ENCODE measurements at places on chromosomes 11 and 22.

DNA sequence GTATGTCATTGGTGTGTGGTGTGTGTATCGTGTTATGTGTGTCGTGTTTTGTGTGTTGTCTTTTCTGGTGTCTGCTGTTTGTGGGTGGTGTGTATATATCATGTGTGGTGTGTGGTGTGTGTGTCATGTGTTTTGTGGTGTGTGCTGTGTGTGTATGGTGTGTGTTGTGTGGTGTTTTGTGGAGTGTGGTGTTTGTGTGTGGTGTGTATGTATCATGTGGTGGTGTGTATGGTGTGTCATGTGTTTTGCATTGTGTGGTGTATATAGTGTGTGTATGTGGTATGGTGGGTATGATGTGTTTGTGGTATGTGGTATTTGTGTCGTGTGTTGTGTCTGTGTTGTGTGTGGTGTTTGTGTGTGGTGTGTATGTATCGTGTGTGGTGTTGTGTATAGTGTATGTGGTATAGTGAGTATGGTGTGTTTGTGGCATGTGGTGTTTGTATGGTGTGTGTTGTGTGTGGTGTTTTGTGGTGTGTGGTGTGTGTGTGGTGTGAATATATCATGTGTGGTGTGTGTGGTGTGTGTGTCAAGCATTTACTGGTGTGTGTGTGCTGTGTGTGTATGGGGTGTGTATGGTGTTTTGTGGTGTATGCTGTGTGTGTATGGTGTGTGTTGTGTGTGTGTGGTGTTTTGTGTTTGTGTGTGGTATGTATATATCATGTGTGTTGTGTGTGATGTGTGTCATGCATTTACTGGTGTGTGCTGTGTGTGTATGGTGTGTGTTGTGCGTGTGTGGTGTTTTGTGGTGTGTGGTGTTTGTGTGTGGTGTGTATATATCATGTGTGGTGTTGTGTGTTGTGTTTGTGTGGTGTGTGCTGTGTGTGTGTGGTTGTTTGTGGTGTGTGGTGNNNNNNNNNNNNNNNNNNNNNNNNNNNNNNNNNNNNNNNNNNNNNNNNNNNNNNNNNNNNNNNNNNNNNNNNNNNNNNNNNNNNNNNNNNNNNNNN lies 12.7 kb downstream of the PIM3 start:
- DNase-seq = peak; percentile 1

DNA sequence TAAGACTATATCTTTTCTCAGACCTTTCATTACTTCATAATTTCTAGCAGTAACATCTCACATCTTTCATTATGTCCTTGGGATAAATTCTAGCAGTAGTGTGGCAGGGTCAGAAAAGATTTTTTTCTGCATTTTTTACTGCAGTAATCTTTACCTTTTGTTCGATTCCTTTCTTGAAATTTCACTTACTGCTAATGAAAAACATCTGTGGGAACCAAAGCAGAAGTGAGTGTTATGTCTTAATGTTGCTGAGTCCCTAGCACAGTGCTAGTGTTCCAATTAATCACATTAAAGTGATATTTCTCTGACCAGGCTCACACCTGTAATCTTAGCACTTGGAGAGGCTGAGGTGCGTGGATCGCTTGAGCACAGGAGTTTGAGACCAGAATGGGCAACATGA lies 123.6 kb downstream of the EHF start:
- no peak for DNase-seq

- DNase-seq = no peak
Observed at GRCh38 chr11:63719987-63720386, 38.7 kb downstream of the RTN3 start.

GRCh38 chr11:128246810-128247594 lies 340.4 kb downstream of the ETS1 start:
- no peak for DNase-seq

DNA sequence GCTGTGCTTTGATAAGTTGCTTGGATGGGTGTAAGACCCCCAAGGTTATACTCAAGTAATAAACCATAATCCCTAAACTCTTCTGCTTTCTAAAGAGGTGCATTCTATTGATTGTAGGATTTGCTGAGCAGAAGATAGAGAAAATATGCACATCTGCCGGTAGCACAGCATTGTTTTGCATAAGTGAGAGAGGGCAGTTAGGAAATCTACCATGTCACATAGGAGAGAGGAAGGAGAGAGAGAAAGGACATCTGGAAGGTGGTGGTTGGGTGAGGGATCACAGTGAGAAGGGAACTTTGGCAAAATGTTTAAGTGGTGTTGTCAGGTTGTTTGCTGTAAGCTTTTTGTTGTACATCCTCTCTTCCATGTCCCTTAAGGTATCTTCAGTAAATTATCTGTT lies 73.6 kb upstream of the BDNF start:
- DNase-seq = no peak

GRCh38 chr11:70032470-70032795 lies 45.7 kb upstream of the ANO1 start:
- DNase-seq = no peak

DNA sequence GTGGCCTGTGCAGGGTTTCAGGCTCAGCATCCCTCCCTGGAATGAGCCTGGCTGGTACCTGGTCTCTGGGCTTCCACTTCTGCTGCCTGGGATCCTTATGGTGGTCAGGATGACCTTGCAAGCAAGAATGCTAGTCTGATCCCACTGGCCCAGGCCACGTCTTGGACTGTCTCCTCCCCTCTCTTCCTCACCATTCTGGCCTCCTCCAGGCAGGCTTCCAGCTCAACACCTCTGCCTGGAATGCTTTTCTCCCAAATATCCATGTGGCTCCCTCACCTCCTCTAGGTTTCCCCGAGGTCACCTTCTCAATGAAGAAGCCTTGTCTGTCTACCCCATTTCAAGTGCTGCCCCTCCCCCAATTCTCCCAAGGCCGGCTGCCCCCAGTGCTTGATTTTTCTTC lies 39.4 kb upstream of the ALX4 start:
- DNase-seq = no peak

DNA sequence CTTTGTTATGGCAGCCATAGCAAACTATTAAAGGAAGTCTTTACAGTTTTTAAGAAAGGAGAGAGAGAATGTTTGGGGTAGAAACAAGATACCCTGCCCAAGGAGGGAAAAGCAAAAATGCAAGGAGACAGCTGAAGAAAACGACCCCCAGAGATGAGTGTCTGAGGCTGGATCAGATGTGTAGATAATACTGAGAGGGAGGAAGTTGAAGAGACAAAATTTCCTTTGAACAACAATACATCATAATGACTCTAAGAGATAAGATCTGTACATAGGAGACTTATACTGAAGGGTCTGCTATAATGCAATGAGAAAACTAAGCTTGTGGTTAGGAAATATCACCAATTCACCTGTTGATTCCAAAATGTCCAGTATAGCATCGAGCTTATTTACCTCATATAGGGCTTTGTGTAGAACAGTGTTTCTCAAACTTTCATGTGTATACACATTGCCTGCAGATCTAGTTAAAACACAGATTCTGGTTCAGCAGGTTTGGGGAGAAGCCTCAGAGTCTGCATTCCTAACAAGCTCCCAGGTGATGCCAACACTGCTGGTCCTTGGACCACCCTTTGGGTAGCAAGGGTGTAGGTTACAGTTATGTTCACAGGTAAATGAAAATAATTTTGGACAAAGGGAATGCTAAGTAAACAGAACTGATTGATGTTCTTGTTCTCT lies 5.8 kb upstream of the CEP295 start:
- no peak for DNase-seq

- no peak for DNase-seq
Observed at GRCh38 chr11:71438650-71439049, 9.5 kb downstream of the DHCR7 start.
